ENCODE measurements at places on chromosomes 5 and 9.

GRCh38 chr9:109794361-109795012 is 14.5 kb downstream of the PALM2AKAP2 start:
- no peak for DNase-seq

DNA sequence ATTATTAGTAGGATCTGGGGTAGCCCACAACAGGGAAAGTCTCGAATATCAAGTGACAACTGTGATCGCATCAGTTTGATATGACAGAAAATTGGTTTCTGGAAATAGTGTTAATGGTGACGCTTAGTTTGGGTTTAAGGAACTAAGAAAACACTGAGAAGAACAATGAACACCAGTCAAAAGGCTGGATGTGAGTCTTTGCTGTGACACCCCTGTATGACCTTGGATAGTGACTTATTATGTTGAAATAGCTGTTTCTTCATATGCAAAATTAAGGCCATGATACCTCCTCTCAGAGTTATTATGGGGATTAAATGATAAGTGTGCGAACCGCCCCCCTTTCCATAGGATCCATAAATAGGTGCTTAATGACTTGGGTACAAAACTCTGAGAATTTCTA is 926 bp downstream of the DNAJC25 start:
- no peak for DNase-seq

DNA sequence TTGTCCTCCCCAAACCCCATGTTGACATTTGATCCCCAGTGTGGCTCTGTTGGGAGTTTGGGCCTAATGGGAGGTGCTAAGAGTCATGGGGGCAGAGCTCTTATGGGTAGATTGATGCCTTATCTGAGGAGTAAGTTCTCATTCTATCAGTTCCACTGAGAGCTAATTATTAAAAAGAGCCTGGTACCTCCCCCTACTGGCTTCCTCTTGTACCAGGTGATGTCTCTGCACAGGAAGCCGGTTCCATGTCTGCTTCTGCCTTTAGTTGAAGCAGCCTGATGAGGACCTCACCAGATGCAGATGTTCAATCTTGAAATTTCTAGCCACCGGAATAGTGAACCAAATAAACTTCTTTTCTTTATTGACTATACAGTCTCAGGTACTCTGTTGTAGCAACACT is 10.8 kb downstream of the GABRB2 start:
- peak; percentile 1 for DNase-seq

DNA sequence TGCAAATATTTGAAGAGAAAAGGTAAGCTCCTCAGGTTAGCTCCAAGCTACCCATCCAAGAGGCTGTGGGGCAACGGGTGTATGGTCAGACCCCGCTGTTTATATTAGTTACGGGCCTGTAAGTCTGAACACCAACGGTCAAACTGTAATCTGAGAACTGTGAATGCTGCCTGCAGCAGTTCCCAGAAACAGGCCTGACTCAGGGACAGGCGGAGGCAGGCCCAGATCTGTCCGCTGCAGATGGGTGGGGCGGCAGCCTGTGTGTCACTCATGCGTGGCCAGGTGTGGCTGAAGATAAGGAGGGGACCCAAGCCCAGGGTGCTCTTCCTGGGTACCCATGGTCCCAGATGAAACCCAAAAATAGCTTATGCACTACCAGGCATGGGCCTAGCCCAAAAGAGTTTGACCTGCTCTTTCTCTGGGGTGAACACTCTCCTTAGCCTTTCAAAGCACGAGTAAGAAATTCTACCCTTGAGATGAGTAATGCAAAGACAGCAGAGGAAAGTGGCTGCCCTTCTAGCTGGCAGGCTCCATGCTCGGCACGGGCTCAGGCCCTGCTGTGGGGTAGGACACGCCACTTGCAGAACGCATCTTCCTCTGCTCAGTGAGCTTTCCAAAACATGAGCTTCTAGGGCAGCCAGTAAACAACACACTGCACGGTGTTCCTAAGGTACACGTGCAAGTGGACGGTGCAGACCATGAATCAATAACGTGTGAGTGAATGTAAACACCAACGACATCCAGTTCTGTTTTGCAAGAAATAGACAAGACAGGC is 9.1 kb downstream of the UBAC1 start:
- DNase-seq = peak; percentile 94

GRCh38 chr9:92618633-92619225 is 51.2 kb downstream of the IPPK start:
- DNase-seq = no peak

DNA sequence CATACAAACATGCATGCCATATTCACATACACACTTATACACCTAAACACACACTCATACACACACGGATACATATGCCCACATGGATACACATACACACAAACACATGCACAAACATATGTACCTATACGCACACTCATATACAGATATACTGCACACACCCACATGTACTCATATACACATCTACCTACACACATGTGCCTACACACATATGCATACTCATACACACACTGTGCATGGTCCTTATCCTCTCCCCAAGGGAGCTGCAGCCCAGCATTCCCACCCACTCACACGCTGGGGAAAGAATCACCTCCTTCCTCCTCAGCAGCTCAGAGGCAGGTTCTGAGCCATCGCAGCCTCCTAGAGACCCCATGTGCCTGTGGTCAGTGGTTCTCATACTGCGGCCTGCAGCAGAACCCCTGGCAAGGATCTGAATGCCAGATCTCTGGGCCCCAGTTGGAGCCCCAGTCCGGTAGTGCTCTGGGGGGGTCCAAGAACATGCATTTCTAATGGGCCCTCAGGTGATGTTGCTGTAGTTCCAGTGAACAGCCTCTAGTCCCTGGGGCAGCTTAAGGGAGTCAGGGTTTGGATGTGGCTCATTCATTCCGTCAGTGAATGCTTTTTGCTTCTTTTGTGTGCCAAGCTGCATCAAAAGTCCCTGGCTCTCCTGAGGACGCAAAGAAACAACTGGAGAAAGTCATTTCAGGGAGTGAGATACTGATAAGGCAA is 39.0 kb downstream of the SEMA4D start:
- no peak for DNase-seq

DNA sequence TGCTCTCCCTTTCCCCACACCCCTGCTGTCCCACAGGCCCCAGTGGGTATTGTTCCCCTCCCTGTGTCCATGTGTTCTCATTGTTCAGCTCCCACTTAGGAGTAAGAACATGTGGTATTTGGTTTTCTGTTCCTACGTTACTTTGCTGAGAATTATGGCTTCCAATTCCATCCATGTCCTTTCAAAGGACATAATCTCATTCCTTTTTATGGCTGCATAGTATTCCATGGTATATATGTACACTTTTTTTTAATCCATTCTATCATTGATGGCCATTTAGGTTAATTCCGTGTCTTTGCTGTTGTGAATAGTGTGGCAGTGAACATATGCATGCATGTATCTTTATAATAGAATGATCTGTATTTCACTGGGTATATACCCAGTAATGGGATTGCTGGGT is 25.6 kb downstream of the FER start:
- no peak for DNase-seq

- no peak for DNase-seq
Observed at GRCh38 chr5:132093271-132093670, 19.7 kb downstream of the CSF2 start.

DNA sequence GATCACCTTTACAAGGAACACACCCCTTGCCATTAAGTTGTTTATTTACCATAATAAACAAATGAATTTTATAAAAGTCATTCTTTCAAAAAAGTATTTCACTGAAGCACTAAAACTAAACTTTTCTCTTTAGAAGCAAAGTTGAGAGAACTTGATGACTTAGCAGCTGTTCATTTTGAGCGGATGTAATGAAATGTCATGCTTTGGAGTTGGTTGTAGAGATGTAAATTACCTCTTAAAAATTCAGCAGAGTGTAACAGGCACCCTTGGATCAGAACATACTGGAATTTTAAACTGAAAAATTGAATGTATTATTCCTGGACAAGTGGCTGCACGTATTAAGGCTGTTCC is 617.2 kb downstream of the PDE4D start:
- DNase-seq = no peak

- DNase-seq = no peak
Observed at GRCh38 chr9:130459941-130460669, 15.3 kb downstream of the ASS1 start.

- no peak for DNase-seq
Observed at GRCh38 chr5:27462936-27463335, 424.6 kb upstream of the CDH9 start.

DNA sequence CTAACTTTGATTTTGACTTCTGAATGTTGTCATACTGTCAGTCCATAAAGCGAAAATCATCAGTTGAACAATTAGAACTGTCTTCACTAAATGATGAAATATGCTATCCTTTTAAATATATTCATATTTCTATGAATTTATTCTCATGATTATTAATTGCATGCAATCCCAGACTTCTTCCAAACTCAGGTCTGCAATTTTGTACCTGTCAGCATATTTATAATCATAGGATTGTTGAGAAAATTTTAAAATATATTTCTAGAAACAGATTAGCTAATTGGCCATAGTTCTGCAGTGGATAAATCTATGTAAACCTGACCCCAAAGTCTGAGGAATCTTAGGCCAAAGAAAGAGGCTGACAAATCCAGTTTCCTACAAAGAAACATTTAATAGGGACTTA is 347.5 kb downstream of the SLCO4C1 start:
- no peak for DNase-seq

DNA sequence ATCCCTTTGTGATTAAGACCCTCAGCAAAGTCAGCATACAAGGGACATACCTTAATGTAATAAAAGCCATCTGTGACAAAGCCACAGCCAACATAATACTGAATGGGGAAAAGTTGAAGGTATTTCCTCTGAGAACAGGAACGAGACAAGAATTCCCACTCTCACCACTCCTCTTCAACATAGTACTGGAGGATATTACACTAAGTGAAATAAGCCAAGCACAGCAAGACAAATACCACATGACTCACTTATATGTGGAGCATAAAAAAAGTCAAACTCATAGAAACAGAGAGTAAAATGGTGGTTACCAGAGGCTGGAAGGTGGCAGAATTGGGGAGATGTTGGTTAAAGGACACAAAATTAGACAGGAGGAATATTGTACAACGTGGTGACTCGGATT is 118.1 kb upstream of the NFIL3 start:
- no peak for DNase-seq

GRCh38 chr5:54533541-54534190 is 16.1 kb downstream of the SNX18 start:
- no peak for DNase-seq

- no peak for DNase-seq
Observed at GRCh38 chr9:70352356-70352755, 62.1 kb downstream of the KLF9 start.
